ENCODE measurements at places on chromosomes 7 and 10.

- no peak for DNase-seq
Measured at GRCh38 chr10:122642726-122643605, 56.7 kb downstream of the C10orf120 start.

DNA sequence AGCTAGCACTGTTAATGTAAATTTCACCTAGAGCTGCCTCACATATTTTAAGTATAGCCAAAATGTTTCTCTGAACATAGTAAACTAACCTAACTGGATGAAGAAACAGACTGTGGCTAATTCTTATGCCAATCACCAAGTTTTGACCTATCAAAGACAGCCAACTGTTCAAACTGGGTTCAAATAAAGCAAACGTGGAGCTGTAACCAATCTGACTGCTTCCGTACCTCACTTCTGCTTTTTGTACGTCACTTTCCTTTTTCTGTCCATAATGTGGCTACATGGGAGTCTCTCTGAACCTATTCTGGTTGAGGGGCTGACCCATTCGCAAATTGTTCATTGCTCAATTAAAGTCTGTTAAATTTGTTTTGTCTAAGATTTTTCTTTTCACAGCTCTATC lies 66.3 kb upstream of the ETV1 start:
- no peak for DNase-seq

GRCh38 chr7:138834583-138834982 lies 36.6 kb upstream of the ATP6V0A4 start:
- no peak for DNase-seq

- DNase-seq, result no peak
Measured at GRCh38 chr10:50506861-50507573, 116.7 kb downstream of the SGMS1 start.

DNA sequence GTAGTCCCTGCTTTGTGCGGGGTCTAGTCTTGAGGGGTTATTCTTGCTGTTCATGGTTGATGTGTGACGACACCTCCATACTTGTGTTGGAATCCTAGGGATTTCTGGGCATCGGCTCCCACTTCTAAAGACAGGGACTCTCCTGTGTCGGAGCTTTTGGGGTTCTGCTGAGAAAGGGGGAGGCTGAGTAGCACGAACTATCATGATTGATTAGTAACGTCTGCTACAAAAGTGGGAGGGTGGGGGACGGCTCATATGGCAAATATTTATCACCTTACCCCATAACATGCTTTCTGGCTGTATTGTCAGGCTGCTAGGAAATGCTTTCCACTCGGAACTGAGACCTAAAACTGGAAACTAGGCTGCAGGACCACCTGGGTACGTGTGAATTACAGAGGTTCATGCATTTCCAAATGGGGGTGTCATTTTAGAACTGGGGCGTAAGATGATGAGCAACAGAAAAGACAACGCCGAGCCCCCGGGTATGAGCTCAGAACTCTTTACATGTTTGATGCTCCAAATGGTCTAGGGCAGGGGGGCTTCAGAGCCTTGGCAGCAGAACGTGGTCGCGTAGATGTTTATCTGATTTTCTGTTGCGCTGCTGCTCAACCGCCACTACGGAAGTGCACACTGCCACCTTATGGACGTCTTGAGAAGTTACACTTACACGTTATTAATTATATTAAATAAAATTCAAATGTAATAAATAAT lies 15.1 kb upstream of the NME8 start:
- peak; percentile 14 for DNase-seq

DNA sequence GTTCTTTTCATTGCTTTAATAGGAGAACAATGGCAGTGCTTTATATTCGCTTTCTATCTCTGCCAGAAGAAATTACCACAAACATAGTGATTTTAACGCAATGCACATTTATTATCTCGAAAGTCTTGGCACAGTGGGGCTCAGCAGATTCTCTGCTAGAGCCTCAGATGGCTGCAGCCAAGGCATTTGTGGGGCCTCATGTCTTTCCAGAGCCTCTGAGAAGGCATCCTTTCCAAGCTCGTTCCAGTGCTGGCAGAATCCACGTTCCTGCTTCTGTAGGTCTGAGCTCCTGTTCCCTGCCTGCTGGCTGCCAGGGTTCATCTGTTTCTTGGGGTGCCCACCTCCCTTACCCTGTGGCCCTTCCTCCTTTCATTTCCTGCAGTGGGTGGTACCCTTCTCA lies 60.2 kb downstream of the LRRC18 start:
- no peak for DNase-seq

- DNase-seq, result no peak
Measured at GRCh38 chr10:43585981-43586729, 11.7 kb upstream of the ZNF239 start.

GRCh38 chr7:146424084-146424483 lies 307.5 kb downstream of the CNTNAP2 start:
- DNase-seq, result no peak

GRCh38 chr10:43594944-43595589 lies 11.2 kb upstream of the ZNF485 start:
- DNase-seq, result no peak

GRCh38 chr10:98745645-98746044 lies 298.9 kb upstream of the HPS1 start:
- no peak for DNase-seq

DNA sequence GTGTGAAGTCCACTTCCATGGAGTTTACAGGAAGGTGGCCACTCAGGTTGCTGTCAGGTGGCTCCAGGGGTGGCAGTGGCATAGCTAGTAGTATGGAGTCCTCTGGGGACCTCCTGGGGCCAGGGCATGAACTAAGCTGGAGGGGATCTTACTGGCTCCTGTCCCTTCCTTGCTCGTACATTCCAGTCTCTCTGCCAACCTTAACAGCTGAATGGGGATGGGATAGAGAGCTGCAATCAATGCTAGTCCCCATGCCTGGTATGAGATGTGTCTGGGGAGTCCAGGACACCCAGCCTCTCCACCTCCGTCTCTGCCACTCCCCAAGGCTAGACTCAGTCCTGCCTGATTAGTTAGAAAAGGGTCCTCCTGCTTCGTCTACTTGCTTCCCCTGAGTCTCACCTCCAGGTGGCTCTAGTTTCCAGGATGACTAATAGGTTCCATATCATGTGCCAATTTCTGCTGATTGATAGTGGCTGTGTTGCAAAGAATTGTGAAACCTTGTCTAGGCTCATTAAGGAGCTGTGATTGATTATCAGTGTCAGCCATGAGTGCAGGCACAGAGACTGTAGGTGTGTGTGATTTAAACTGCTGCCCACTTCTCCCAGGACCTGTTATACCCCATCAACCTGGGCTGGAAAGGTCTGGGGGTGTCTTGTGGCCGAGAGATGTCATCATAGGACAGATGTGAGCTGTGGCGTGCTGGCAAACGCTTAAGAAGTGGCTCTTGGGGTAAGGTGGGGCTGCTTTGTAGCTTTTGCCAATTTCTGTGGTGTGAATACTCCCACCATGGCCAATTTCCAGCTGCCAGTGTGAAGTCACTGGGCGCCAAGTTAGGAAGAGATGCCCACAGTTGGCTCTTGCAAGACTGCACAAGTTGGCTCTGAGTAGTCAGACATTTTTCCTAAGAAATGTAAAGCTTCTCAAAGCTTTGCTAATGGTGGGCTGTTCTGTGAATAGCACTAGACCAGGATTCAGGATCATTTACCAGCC lies 59.8 kb downstream of the COL13A1 start:
- DNase-seq, result no peak

DNA sequence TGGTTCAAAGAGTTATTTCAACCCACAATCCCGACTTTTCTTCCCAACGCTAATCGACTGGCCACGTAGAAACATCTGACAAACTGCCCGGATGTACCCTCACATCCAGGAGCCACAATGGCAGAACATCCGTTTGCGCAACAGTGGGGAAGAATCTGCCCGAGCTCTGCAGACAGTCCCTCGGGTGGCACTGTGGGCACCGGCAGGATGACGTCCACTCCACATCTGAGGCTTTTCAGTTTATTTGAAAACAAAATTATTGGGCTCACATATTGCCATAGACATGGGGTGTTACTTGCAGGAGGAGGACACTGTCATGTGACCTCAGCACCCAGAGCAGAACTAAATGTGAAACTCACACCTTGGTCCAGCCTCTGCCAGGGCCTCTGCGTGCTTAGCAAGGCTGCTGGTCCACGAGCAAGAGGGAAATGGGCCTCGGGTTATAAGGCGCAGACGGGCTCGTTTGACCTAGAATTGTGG lies 84.1 kb downstream of the MKI67 start:
- no peak for DNase-seq

Data from stimulated activated CD4-positive, alpha-beta T cell treated with anti-CD3 and anti-CD28 coated beads, Interleukin-1b, Interleukin-23, amount 100 ng/mL, for 4 hours (primary cell).